Stimulated activated CD8-positive, alpha-beta memory T cell treated with anti-CD3 and anti-CD28 coated beads, Interleukin-15, amount 100 ng/mL, for 48 hours (primary cell): ENCODE measurements at places on chromosomes 3 and 15.

GRCh38 chr15:32993285-32993684, 201.2 kb downstream of the FMN1 start:
- no peak for DNase-seq

GRCh38 chr3:139343895-139344856, at the start of gene MRPS22:
Gene MRPS22 (plus strand): TSS chr3:139344020. CDS start chr3:139344027, 7 bp downstream.
- DNase-seq = peak; percentile 72

DNA sequence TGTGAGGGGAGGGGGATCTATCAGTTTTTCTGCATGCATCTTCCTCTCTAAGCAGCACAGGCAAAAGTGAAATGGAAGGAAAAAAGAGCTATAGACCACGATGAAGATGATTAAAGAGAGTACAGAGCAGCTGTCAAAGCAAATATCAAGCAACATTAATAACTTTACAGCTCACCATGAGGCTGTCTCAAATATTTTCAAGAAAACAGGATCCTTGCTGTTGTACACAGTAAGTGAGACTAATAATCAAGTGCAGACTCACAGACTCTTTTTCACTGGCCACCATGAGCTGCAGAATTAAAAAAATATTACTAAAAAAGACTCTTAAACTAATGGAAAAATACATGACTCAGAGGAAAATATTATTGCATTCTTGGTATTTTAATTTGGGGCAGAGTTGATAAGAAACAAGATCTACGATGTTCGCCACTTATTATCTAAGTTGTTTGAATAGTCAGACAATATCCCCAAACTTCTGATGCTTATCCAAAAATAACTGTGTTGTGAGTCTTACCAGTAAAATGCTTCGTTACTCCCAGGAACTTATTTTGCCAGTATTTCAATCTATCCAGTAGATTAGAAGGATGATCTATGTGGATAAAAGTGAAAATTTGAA, 817.5 kb upstream of the ALCAM start:
- no peak for DNase-seq

DNA sequence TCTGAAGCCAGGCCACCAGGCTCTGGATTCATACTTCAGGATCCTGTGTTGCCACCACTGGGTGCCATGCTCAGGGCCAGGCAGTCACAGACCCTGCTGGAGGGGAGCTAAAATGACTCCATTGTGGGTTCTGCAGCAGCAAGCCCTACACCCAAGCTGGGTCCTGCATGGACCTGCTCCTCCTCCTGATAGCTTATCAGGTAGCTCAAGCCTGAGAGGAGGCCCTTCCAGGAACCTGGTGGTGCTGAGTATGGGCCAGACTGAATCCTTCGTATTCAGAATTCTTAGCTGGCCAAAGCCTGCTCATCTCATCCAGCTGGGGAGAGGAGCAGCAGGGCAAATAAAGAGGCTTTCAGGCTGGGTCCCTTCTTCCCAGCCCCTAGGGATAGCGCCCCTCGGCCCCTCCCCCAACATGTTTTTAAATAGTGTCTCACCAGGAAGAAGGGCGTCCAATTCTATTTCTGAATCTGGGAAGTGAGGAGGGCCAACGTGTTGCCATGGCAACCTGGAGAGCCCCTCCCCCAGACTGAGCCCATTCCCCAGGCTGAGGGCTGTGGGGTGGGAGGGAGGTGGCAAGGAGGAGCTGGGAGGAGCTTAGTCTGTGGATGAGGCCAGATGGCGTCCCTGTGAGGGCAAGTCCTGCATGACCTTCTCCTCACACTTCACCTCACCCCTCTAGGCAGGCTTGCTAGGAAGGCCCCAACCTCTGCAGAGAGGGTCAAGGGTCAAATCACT, 11.0 kb upstream of the CAMKV start:
- no peak for DNase-seq

- no peak for DNase-seq
These were observed 937.2 kb downstream of the FHIT start for GRCh38 chr3:60313951-60314461.

DNA sequence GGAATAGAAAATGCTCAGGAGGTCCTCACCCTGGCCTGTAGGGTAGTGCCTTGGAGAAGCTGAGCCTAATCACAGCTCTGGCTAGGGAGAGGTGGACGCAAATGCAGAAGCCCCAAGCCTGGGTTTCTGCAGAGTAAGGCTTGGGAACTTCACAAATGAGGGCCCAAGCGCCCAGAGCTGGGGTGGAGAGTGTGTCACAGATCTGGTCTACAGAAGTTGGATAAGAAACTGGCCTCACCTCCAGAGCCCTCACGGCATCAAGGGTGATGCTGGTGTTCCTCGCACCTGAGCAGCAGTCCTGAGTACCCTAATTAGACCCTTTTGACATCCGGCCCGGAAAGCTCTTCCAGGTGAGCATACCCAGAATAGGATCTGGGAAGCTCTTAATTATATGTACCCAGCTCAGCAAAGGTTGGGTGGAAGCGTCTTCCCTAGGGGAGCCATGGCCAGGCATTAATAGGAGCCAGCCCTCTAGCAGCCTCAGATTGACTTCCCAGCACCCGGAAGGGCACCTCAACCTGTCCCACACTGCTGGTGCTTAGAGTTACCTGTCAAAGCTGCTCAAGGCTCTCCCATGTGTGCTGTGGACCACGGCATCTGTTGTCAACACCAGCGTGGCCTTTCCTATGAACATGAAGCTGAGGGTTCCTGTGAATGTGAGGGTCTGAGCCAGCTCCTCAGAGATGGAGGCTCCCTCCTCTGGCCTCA, 31.8 kb downstream of the RBM5 start:
- DNase-seq = no peak
